Right renal pelvis (tissue), 4 donors: ENCODE measurements at places on chromosomes 12 and 14. TPM values are rescaled to one million over a fixed set of nuclear protein-coding genes. Genes with fewer than 3 reads are reported as not detected.

GRCh38 chr12:121657305-121658008 lies 12.0 kb downstream of the MORN3 start:
- no peak for DNase-seq

DNA sequence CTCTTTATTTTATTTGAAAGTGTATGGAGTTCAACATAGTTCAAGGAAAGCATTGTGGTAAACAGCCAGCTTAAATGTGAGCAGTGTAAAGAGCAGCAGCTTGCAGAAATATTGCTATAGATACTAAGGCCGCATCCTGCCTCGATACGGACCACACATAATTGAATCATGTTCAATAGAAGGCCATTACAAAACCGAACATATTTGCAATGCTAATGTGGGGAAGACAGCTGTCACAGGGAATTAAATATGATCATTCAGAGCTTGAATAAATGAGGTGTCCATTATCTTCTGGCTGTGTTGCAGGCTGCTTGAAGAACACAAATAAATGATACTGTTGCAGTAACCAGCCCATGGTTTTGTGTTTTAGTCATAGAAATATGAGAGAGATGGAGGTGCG lies 173.2 kb downstream of the BRMS1L start:
- DNase-seq, result no peak

DNA sequence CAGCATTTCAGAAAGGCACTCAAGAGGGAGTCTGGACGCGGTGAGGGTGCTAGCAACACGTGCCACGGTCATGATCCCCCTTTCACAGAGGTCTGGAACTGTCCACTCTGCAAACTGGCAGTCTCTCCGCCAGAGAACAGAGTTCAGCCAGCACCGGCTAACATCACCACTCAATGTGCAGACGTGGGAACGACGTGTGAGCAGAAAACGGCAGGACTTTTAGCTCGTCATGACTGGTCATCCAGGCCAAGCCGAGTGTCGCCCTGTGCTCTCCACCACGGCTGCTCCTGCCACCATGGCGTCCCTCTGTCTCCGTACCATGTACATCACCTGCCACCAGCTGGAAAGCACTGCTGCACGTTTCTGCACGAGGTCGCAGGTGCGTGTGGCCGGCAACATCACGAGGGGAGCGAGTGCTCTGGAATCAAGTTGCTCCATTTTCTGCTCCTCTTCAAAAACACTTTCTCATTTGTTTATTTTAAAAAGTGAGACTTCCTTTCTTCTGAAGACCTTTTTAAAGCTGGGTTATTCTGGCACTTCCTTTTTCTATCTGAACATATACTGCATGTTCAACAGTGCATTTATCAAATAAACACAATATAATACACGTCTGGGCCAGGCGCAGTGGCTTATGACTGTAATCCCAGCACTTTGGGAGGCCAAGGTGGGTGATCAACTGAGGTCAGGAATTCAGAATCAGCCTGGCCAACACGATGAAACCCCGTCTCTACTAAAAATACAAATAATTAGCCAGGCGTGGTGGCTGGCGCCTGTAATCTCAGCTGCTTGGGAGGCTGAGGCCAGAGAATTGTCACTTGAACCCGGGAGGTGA lies 28.0 kb downstream of the SLC15A4 start:
- no peak for DNase-seq

GRCh38 chr14:88518592-88519512 lies 36.0 kb downstream of the PTPN21 start:
- DNase-seq, result no peak

The BCL11B gene
- 2.5 TPM for polyA plus RNA-seq

DNA sequence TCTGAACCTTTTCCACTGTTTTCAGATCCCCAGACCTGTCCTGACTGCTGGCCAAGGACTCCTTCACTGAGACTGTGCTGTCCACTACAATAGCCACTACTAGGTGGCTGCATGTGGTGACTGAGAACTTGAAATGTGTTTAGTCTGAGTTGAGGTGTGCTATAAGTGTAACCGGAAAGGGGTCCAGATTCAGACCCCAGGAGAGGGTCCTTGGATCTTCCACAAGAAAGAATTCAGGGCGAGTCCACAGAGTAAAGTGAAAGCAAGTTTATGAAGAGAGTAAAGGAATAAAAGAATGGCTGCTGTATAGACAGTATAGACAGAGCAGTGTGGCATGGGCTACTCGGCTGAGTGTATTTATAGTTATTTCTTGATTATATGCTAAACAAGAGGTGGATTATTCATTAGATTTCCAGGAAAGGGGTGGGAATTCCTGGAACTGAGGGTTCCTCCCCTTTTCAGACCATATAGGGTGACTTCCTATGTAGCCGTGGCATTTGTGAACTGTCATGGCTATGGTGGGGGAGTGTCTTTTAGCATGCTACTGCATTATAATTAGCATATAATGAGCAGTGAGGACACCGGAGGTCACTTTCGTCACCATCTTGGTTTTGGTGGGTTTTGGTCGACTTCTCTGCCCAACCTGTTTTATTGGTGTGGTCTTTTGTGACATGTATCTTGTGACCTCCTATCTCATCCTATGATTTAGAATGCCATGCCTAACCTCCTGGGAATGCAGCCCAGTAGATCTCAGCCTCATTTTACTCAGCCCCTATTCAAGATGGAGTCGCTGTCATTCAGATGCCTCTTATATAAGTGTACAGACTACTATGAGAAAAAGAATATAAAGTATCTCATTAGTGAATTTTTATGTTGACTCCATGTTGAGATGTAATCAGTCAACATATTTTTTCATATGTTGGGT lies 70.0 kb upstream of the SRSF5 start:
- no peak for DNase-seq

- DNase-seq, result no peak
These were observed 283.3 kb upstream of the PWP1 start for GRCh38 chr12:107402041-107403022.

DNA sequence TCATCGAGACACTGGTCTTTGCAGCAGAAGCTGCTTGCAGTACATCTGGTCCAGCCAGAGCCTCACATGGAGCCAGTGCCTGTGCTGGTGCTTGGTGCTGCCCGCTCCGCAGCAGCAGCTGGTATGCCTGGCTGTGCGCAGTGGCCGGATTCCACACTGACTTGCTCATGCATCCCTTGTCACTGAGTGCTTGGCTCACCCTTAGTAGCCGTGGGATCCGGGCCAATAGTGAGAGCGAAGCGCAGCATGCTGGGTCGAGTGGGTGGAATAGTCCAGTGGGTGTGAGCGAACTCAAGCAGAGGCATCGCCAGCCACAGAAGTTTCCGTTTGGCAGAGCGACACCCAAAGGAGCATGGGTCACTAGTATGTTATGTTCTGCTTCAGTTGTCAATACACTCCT lies 10.1 kb upstream of the FBXO33 start:
- DNase-seq, result no peak

The DPPA3 gene
- polyA plus RNA-seq, result not detected

GRCh38 chr12:53937596-53938325 lies 870 bp upstream of the HOXC13 start:
- no peak for DNase-seq

The DNAJC22 gene
- polyA plus RNA-seq, result 19.5 TPM
